ENCODE measurements at places on chromosomes 5 and 9.

DNA sequence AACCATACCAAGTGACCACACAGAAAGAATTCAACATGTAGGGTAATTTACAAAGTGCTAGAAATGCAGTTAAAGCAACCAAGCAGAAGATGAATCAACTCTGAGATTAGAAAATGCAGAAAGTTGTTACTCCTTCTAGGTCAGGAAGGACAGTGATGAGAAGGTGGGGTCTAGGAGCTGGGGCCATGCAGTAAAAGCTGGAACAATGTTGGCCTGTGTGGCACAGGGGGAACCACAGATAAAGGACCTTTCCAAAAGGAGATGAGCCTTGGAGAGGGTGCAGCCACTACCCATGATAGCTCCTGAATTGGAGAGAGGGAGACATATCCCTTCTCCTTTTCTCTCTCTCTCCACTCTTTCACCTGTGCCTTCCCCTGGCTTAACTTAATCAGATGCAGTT lies 2.4 kb upstream of the SCGB3A2 start:
- DNase-seq: no peak

DNA sequence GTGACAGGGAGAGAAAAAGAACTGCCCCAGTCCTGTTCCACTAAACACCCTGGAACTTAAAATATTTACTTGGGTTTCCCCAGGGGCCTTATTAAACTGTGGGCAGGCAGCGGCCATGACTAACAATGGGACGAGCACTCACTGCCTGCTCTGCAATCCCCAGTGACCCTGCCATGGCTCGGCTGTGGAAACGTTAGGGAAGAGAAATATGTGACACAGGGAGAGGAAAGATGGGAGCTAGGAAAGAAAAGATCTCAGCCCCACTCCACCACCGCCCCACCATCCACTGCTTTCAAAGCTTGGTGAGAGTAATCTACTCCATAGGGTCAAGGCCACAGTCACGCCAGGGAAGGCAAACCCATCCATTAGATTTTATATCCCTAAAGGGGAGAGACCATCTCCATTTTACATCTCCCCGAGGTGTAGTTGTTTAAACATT lies 117.6 kb downstream of the EFNA5 start:
- DNase-seq: no peak

- DNase-seq: no peak
These were observed 74.2 kb upstream of the TUSC1 start for GRCh38 chr9:25752398-25752797.

DNA sequence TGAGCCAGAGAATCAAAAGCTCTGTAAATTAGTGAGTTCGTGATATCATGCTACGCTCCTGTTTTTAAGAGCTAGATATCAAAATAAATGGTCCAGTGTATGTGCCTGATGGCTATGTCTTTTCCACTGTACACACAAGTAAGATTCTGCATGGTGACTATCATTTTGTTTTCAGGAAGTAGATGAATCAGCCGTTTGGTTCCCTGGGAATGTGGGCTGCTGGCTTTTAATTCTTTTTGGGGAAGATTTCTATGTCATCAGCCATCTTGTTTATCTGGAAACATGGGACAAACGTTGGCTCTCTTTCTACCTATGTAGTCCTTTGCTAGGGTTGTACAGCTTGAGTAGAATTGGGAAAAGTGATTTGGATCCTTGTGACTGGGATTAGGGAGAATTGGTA lies 126.7 kb downstream of the GRIA1 start:
- DNase-seq: no peak

DNA sequence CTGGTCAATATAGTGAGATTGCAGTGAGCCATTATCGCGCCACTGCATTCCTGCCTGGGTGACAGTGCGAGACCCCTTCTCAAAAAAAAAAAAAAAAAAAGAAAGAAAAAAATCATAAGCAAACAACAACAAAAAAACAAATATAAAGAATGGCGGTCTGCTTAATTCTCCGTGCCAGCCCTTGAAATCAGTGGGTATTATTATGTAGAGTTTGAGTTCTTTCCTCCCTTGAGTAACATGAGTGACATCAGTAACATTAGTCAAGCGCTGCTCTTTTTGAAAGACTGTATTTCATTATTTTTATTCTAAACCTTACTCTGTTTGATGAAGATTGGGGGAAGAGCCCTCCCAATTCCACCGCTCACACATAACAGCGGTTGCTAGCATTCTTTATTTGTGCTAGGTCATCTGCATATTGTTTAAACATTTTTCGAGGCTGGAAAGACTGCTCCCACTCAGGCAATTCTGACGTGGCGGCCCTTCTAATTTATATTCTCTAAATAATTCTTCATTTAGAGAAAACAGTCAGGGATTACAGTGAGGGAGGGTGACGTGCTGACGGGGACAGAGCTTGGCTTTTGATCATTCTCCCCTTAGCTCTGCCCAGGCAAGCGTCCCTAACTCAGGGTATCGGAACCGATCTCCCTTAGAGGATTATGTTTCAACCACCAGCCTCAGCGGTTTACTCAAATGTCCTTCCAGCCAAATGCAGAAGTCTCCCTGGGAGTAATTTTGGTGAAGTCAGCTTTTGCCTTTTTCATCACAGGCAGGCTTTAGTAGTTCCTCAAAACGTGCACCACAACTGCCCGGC lies 860 bp upstream of the MARCHF6 start:
- no peak for DNase-seq
